ENCODE measurements at places on chromosomes 12 and 14.

- no peak for DNase-seq
Measured at GRCh38 chr12:26690601-26691000, 142.4 kb downstream of the ITPR2 start.

DNA sequence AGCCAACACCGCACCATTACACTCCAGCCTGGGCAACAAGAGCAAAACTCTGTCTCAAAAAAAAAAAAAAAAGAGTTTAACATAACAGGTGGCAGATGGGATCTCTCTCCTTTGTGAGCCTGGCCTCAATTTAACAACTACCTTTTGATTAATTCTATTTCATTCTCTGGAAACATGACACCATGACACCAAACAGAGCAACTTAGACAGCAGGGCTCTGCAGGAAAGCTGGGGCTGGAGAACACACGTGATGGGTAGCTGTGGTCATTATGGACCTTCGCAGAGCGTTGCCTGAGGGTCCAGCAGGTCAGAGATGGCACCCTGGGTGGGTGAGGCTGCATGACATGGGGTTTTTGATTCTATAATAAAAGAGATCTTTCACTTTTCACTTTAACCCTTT lies 1.7 kb upstream of the DGLUCY start:
- no peak for DNase-seq

- peak; percentile 11 for DNase-seq
Measured at GRCh38 chr12:130818272-130818634, 20.8 kb downstream of the STX2 start.

GRCh38 chr12:120263748-120264085 lies 1.8 kb downstream of the PXN start:
- no peak for DNase-seq

DNA sequence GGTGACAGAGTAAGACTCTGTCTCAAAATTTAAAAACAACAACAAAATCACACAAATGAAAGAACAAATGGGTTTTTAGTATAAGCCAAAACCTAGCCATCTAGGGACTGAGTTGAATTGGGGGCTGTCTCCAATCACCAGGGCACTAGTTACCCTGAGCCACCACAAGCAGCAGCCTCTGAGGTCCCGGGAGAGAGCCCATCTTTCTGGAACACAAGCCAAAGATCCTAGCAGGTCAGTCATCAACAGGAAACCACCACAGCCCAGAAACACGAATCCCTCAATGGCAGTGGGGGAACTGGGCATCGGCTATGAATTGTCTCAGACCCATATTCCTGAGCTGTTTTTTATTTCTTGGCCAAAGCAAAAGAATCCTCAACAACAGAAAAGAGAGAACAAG lies 75.3 kb downstream of the KDM2B start:
- no peak for DNase-seq

DNA sequence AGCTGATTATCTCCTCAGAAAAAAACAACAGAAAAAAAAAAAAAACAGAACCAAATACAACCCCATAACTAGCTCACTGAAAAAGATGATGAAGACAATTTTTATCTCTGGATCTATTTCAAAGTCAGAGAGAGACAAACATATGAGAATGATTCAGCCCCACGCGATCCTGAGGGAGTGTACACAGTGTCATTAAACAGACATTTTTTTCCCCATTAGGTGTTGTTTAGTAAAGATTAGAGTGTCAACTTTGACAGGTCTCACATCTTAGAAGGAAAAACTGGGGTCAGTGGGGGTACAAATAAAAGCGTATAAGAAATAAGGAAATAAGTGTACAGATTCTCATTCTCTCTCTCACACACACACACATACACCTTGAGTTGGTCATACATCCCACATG lies 635.4 kb downstream of the NRXN3 start:
- DNase-seq: no peak

GRCh38 chr12:132433641-132434395 lies 56.1 kb upstream of the FBRSL1 start:
- DNase-seq: no peak

- peak; percentile 4 for DNase-seq
Measured at GRCh38 chr12:69161829-69162228, 77.5 kb upstream of the CPSF6 start.

DNA sequence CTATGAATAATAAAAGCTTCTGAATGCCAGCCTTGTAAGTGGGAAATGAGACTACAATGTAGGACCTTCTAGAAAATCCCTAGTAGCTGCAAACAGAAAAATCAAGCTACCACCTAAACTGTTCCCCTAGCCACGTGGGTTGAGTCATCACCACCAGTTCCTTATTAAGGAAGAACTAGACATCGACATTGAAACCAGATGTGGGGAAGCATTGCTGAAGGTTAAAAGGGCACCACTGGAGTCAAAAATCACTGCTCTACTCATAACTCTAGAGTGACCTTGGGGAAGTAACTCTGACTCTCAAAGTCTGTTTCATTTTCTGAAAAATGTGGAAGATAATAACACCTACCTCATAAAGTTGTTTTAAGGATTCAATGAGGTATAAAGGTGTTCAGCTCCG lies 9.4 kb upstream of the CNIH1 start:
- DNase-seq: no peak

DNA sequence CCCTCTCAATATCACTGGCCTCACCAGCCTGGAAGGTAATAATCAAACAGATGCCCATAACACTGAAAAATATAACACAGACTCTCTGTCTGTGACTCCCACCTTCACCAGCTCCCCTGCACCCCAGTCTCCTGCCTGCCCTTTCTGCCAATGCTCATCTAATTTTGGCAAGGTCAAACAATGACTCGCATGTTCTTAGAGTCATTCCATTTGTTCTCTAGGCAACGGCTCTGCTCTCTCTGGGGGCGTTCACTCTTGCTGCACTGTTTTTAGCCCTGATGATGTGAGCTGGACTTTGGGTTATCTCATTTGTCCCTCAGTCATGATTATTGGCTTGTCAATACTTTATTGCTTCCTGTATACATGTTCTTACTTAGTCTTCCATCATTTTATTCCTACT lies 691.8 kb downstream of the FLRT2 start:
- DNase-seq: no peak

DNA sequence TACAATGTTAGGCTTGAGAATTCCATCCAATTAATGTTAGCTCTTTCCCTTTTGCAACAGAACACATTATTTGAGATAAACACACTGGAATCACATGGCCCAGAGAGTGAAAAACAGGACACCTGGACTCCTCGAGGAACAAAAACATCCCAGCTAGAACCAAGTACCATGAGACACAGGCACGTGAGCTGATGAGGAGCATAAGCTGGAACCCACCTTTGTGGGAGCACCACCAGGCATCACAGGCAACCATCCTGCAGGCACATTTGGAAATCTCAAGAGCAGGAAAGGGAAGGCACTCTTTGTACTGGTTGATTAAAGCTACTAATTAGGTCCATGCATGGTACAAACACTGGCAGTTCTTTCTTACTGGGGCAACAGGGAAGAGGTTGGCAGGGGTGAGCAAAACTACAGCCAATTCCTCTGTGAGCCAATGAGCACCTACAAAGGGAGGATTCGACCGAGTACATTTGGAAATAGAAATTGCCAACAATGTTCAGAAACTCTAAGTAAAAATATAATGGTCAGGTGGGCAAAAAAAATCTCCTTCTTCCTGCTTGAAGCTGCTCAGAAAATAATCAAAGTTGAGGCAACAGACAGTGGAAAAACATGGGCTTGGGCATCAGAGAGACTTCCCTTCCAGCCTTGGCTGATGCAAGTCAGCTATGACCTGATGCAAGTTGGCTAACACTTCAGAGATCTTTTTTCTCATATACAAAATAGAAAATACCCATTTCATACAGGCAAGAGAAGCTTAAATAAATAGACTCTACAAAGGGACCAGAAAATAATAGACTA lies 216.7 kb downstream of the NUAK1 start:
- DNase-seq: no peak

DNA sequence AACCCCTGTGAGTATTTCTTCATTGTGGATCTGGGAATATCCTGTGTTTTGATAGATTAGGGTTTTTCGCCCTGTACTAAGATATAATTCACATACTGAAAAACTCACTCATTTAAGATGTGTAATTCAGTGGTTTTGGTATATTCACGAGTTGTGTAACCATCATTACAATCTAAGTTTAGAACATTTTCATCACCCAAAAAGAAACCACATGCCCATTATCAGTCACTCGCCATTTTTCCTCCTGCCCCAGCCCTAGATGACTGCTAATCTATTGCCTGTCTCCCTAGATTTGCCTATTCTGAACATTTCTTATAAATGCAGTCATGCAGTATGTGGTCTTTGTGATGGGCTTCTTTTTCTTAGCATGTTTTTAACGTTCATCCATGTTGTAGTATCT lies 67.9 kb upstream of the ATF1 start:
- DNase-seq: no peak

All from activated CD4-positive, alpha-beta T cell treated with anti-CD3 and anti-CD28 coated beads, Interleukin-2, amount 50 U/mL, for 4 hours (primary cell).